ENCODE measurements at places on chromosomes 7 and 10.

DNA sequence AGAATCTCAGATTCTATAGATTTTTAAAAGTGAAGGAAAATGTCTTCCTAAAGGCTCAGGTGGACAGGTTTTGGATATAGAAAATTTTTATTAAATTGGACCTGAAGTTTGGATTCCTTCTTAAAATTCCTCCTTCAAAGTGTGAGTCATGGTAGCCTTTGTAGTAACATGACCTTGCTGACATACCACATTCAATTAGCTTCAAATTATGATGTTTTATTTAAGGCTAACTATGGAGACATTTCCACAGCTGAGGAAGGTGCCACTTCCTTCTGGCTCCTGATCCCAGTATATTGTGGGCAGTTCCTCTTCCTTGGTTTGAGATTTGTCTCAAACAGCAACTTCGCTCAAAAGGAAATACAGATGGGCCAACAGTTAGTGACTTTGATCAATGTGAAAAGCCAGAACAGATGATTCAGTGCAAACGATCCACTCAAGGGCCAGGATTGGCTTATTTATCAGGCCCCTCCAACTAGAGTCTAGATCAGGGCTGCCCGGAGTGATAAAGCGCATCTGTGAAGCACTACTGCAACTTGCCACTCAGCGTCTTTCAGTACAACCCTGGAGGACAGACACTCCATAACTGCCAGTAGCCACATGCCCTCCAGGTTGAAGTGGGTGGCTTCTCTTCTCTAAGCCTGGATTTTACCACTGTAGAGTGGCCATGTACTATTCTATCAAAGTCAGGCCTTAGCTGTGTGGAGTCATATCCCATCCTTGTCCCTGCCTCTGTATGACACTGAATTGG lies 573.5 kb downstream of the KIF20B start:
- DNase-seq, result no peak

GRCh38 chr7:78041423-78041822 lies 242.8 kb downstream of the PHTF2 start:
- DNase-seq, result no peak

DNA sequence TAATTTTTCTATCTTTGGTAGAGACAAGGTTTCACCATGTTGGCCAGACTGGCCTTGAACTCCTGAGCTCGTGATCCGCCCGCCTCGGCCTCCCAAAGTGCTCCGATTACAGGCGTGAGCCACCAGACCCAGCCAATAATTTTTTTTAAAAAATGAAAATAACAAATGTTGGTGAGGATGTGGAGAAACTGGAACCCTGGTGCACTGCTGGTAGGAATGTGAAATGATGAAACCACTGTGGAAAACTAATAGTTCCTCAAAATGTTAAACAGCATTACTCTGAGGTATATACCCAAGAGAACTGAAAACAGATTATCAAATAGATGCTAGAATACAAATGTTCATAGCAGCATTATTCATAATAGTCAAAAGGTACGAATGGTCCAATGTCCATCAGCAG lies 23.0 kb upstream of the YWHAG start:
- DNase-seq, result no peak

DNA sequence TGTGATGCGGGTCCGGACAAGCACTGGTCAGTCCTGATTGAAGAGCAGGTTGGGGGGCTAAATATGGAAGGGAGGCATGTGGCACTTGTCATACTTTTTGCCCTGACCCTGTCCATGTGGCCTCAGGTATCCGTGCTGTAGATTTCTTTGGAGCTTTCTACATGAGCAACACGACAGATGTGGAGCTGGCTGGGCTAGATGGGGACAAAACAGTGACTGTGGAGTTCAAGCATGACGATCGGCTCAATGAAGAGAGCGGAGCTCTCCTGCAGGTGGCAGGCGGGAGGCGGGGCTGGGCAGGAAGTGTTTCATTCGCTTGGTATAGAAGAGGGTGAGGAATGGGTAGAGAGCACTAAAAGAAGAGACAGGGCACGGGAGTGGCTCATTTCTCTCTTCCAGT lies 13.0 kb upstream of the CHCHD1 start:
- no peak for DNase-seq

GRCh38 chr10:61541960-61542359 lies 88.8 kb upstream of the TMEM26 start:
- no peak for DNase-seq

GRCh38 chr7:16421333-16422102 lies at the start of gene CRPPA:
Gene CRPPA (minus strand): TSS chr7:16421538. CDS start chr7:16421322, 216 bp downstream.
- DNase-seq, result no peak

DNA sequence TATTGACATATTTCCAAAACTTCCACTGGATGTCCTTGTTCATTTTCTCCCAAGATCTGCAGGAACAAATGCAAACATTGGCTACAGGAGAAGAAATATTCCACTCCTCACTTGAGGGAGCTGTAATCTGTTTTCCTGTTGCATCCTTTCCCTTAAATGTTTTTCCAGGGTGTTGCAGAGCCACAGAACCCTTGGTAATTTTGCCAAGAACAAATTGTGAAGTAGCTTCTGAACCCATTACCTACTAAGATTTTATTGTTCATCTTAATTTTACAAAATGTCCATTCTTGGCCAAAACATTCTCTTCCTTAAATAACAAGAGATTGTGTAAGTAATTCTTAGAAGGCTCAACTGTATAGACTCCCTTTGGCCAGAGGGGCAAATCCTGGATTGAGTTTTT lies 177.0 kb downstream of the GNAT3 start:
- DNase-seq, result no peak

- no peak for DNase-seq
Observed at GRCh38 chr10:97891497-97892167, 42.0 kb downstream of the GOLGA7B start.

DNA sequence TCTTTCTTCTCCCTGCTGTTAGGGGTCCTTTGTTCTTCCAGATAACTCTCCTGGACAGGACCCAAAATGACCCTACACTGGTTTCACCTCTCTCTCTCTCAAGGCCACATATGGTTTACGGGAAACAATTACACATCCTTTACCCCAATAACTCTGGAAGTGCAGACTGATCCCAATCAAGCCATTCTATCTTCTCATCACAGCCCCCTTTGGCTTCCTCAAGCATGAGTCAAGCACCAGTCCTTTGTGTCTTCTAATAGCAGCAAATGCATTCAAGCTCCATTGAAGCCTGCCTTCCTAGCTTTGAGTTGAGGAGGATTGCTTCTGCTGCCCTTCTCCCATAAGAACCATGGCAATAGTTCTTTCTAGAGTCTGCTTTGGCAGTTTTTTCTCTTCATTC lies 20.2 kb downstream of the C10orf67 start:
- no peak for DNase-seq

DNA sequence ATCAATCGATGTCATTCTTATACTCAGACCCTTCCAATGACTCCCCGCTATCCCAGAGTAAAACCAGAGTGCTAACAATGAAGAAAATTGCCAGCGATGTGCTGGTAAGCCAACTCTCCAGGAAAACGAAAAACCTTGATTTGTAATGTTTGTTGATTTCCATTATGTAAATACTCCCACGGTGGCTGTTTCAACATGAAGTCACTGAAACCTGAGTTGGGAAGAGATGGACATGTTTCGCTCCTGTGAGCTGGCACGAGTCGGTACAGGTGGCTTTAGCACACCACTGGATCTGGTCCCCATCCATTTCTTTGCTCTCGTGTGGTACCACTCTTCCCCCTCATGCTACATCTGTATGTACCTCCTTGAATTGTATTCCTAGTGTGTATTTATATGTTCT lies 52.9 kb downstream of the AP3M1 start:
- DNase-seq, result no peak

- DNase-seq, result no peak
Observed at GRCh38 chr7:89554209-89554608, 600.1 kb upstream of the STEAP1 start.

DNA sequence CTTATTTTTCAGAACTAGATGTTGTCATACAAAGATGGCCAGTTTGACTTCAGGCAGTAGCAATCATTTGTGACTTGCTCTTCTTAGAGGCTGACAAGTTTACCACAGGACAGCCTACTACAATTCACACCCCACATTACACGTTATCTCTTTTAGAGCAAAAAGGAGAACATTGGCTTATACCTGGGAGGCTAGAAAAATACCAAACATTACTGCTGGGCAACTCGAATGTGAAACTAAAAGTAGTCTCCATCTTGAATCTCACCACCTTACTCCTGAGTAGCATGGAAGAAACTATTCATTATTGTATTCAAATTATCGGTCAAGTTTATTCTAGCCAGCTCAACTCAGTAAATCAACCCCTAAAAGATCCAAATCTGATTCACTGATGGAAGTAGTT lies 90.7 kb upstream of the TMEM26 start:
- no peak for DNase-seq

GRCh38 chr10:86443069-86443468 lies 76.5 kb upstream of the GRID1 start:
- DNase-seq, result no peak

- no peak for DNase-seq
Observed at GRCh38 chr10:122362621-122363020, 11.9 kb upstream of the PLEKHA1 start.

DNA sequence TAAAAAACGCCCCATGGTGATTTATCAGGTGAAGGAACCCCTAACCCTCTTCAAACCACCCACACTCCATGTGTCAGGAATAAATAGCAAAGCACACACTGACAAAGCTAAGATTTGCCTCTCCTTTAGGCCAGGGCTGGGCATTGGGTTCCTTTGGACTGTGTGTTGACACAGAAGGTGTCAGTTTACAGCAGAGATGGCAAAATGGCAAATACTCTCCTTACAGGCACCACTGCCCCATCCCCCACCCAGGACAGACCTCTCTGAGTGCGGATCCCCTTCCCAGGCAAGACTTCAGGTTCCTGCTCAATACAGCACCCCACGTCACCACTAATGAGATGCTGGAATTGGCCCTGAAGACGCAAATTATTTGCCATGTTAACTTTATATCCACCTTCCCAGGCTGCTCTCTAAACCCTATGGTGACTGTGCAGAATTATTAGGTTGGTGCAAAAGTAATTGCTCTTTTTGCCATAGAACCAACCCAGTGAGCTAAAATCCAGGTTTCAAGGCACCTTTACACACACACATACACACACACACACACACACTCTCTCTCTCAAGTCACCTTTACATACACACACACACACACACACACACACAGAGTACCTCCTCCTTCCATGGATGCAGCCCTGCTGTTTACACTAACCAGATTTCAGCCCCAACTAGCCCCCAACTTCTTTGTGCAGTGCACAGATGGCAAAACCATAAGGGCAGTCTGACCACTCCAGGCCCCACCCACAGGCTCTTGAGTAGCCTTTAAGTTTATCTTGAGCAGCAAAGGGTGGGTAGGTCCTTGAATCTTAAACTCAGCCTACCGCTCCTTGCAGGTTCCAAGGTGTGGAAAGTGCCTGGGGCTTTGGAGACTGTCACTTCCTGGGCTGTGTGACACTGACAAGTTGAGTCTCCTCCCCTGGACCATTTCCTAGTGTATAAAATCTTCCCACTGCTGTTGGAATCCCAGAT lies 4.0 kb upstream of the ZCCHC24 start:
- no peak for DNase-seq

GRCh38 chr7:9097565-9098060 lies 664.2 kb downstream of the NXPH1 start:
- no peak for DNase-seq

GRCh38 chr10:101939008-101939648 lies 95.5 kb upstream of the KCNIP2 start:
- no peak for DNase-seq

DNA sequence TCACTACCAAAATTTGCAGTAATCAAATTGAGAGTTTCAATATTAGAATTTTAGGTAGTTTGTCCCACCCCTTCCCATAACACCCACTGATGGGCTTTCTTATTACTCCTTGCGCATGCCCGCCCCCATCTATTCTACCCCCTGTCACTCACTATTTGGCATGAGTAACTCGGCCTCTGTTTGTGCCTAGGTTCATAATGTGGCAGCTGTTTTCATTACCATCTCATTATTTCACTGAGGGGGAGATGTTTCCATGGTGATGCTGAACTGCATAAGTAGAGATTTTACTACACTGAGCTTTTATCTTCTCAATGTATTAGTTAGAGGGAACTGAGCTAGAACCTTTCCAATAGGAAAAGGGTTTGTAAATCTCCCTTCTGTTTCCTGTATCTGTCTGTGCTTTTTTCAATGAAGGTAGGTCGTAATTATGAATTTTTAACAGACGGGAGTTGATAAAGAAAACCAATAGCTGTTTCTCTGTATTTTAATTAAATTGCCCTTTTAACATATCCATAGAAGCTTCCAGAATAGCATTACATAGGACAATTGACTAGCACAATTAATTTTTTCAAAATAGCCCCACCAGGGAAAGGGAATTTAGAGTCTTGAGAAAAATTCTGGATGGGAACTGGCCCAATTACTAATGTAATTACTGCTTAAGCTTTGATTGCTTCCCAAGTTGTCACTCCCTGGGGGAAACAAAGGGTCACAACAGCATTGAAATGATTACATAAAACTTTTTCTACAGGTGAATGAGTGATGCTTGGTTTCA lies 33.4 kb downstream of the PRPS1L1 start:
- DNase-seq, result no peak

DNA sequence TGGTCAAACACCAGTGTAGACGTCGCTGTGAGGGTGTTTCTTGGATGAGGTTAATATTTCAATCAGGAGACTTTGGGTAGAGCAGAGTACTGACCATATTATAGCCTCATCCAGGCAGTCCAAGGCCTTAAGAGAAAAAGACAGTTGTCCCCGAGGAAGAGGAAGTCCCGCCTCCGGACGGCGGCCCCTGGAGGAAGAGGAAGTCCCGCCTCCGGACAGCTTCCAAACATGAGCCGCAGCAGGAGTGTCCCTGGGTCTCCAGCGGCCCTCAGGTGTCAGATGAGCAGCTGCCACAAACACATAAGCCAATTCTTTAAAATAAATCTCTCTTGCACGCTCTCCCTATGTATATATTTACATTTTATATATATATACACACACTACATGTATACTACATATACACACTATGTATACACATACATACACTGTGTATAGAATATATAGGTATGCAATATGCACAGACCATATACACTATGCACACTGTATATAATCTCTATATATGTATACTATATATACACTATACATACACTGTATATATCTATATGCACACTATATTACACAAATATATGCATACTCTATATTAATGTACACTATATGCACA lies 37.5 kb downstream of the PWWP2B start:
- DNase-seq, result no peak

GRCh38 chr10:69512901-69513300 lies 60.3 kb downstream of the NEUROG3 start:
- DNase-seq, result no peak

GRCh38 chr7:375321-375831 lies 85.4 kb downstream of the FOXL3 start:
- DNase-seq, result no peak

DNA sequence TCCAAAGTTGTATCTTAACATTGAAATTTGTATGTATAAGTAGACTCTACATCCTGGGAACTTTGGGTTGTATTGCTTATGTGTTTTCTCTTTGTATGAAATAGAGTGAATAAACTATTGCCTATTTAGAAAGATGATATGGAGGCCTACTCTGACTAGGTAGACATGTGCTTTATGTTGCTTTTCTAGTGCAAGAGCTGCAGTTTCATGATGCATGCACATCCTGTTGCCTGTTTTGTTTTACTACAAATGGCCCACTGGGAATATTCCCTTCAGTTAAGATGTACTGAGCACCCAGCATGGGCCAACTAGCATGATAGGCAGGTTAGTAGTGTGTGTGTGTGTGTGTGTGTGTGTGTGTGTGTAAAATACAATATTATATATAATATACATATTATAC lies 282.1 kb upstream of the LRGUK start:
- no peak for DNase-seq

- DNase-seq, result no peak
Observed at GRCh38 chr7:132189881-132190280, 386.4 kb downstream of the PLXNA4 start.

GRCh38 chr7:79652619-79653018 lies 199.2 kb upstream of the MAGI2 start:
- no peak for DNase-seq

- no peak for DNase-seq
Observed at GRCh38 chr10:7942859-7943258, 111.6 kb upstream of the GATA3 start.
